ENCODE measurements at places on chromosomes 5 and 9. TPM values are rescaled to one million over a fixed set of nuclear protein-coding genes. Genes with fewer than 3 reads are reported as not detected.

DNA sequence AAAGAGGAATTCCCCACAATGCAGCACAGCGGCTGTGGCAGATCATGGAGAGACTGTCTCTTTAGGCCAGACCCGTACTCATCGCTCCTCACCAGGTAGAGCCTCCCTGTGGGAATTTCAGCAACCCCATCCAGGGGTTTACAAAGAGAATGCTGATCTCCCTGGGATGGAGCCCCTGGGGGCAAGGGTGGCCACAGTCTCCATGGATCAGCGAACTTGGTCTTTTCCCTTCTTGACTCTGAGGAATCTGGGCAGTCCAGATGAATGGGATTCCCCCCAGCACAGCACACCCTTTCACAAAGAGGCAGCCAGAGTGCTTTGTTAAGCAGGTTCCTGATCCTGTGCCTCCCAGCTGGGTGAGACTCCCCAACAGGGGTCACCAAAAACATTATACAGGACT, 108.7 kb upstream of the RGMB start:
- no peak for DNase-seq

DNA sequence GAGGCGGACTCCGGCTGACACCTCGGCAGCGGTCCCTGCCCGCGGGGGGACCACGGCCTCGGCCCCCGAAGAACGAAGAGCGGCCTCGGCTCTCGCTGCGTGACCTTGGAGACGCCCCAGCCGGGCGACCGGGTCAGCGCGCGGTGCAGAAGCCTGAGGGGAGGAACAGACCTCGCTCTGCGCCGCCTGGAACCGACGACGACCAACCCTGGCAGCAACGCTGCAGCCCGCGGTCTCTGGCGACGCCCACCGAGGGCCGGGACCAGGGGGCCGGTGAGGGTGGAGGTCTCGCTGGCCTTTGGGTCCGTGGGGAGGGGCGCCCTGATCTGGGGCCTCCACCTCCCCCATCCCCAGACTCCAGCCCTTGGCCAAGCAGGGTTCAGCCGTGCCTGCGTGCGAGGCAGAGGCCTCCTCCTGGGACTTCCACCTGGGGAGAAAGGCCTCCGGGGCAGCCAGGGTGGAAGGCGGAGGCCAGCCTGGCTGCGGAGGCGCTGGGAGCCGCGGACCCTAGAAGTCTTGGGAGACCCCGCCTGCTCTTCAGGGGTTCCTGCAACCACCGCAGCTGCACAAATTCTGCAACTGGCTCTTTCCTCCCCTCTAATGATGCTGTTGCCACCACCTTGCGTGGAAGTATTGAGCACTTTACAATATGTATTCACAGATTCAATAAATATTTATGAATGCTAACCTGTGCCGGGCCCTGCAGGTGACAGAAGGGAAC, 44.3 kb upstream of the SLC12A7 start:
- no peak for DNase-seq

The CCDC69 gene
- total RNA-seq: 3.4 TPM

DNA sequence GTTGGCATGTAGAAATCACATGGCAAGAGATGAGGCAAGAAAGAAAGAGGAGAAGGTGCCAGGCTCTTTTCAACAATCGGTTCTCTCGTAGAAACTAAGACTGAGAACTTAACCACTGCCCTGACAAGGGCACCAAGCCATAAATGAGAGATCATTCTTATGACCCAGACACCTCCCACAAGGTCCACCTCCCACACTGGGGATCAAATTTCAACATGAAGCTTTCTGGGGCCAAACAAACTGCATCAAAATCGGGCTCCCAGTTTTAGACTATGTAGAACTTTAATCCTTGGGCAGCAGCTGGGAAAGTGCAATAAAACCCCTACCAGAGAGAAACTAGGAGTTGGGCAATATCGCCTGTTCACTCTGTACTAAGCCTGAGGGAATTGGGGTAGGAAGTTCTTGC, 150.2 kb upstream of the CCDC152 start:
- no peak for DNase-seq

- no peak for DNase-seq
Observed at GRCh38 chr5:66255714-66256113, 111.6 kb downstream of the SREK1 start.

GRCh38 chr5:65508978-65509377, 27.3 kb upstream of the ADAMTS6 start:
- no peak for DNase-seq

GRCh38 chr5:90307782-90308181, 101.8 kb downstream of the CETN3 start:
- DNase-seq: no peak

GRCh38 chr5:56838409-56839039, 23.2 kb downstream of the MAP3K1 start:
- peak; percentile 70 for DNase-seq

GRCh38 chr9:121273064-121273775, 5.3 kb downstream of the GSN start:
- no peak for DNase-seq

DNA sequence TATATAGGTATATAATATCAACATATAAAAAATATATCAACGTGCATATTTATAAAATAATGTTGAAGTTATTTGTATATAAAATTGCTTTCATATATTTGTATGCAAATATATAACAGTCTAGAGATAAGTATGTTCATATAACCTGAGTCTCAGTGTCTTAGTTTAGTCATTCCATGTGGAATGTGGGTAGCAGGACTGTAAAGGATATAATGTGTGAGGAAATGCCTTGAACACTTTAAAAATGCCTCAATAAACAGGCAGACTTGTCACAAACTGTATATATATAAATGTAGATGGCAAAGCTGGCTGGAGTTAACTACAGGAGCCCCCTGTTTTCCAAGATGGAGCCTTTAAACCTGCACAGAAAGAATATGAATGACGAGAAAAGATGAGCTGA, 48.4 kb downstream of the CCDC125 start:
- no peak for DNase-seq

- DNase-seq: no peak
Observed at GRCh38 chr9:126229501-126229900, 97.1 kb upstream of the MVB12B start.

DNA sequence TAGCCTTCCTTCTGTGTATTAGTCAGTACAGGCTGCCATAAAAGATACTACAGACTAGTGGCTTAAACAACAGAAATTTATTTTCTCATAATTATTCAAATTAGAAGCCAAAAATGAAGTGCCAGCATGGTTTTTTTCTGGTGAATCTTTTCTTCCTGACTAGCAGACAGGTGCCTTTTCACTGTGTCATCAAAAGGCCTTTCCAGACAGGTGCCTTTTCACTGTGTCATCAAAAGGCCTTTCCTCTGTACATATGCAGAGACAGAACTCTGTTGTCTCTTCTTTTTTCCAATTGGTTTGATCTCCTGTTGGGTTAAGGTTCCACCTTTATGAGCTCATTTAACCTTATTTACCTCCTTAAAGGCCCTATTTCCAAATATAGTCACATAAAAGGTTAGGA, 599.9 kb downstream of the ISL1 start:
- DNase-seq: no peak

The STK32A gene
- total RNA-seq: 0.25 TPM

Data from dermis microvascular lymphatic vessel endothelial cell (primary cell).